ENCODE measurements at places on chromosomes 7 and 10.

DNA sequence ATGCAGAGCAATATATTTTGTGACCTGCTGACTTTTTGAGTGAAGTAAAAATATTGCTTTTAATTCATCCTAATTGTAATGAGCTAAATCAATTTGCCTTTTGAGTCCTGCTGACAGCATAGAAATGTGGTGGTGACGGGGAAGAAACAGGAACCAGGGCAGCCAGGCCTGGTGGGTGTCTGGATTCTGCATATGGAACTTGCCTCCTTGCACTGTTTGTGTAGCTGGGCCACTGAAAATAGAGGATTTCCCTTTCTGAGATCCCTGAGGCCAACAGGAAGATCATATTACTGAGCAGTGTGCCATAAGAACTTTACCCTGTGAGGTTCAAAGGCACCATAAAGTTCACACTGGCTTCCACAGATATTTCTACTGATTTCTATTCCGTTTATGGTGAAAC, 488.4 kb upstream of the AKR1E2 start:
- DNase-seq = no peak

GRCh38 chr10:99630433-99630832, 10.2 kb upstream of the SLC25A28 start:
- DNase-seq = no peak

- DNase-seq = no peak
Measured at GRCh38 chr10:114655671-114656070, 2.4 kb downstream of the ABLIM1 start.

- DNase-seq = no peak
Measured at GRCh38 chr10:133272964-133273420, 3.7 kb downstream of the ADAM8 start.

DNA sequence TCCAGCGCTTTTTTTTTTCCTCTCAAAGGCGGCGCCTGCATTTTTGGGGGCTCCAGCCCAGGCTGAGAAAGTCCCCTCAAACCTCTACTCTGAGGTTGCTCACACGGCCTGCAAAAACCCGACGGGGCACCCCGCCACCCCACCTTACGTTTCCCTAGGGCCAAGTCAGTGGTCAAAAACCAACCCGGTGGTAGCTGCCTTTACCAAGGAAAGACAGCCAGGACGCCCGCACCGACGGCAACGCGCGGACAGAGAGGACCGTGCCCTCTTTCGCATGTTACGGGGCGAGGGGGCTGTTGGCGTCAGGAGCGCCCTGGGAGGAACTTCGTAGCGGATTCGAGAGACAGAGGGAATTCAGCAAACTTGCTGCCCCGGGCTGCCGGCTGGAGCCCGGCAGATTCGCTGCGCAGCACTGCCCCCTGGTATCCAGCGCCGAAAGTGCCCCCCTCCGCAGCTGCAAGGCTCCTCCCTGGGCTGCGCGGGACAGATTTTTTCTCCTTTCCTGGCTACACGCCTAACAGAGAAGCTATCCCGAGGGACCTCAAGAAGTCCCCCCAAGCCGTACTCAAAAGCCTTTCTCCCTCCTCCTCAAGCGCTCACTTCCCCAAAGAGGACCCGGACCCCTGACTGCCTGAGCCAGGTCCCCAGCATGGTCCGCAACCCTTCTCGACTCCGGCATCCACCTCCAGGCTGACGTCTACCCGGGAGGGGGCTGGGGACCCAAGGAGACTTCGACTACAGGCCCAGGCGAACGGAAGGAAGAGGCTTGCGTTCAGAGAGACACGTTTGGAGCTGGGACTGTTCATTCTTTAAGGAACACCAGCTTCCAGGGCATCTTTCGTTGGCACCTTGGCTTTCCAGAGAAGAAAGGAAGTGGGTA, 27.7 kb upstream of the VAX1 start:
- no peak for DNase-seq

DNA sequence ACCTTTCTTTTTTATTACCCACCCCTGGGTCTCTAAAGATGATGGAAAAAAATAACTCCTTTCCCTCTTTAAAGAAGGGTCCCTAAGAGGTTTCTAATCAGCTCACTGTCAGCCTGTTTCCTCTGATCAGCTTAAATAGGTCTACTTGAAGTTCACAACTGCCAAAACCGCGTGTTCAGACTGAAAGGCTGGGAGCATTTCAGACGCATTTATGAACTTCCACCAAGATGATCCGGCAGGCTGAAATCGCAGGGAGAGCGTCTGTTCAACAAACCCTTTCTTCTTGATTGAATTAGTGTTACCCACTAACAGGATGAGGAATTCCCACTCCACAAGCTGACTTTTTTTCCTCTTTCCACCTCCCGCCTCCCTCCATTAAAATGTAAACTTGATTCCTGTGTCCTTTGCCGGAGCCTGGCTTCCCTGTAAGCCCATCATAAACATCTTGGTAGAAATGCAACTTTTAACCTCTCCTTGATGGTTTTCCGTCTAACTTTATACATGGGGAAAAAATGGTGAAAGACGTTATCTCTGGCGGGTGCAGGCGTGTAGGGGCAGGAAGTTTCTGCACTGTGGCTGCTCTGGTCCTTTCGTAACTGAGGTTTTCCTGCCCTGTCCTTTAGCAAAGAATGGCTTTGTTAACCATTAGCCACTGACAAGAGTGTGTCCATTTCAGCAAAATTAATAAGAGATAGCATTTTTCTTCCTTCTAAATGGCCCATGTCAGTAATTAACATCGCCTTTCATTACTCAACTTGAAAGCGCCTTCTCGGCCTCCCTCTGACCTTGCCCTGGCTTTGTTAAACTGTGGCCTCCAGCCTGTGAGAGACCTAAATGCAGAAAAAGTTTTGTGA, 130.7 kb downstream of the BAMBI start:
- DNase-seq = no peak

Data from NCI-H774 (cell line).